ENCODE measurements at places on chromosomes 4 and X.

GRCh38 chrX:26783512-26784225 is 567.7 kb downstream of the MAGEB5 start:
- peak; percentile 1 for DNase-seq

DNA sequence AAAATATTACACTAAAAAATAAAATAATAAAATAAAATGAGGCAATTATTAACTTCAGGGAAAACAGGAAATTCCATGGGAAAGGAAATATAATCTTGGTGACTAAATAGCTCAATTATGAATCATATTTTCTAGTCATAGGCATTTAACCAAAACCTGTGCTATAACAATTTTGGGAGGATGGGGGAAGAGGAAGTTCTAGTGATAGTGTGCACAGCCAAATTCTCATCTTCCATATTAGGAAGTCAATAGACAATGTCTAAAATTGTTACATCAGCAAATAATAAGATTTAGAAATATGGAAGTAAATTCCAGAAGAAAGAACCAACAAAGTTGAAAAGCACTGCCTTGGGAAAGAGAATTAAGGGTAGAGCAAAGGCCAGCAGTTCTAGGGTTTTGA is 2.8 kb downstream of the AWAT2 start:
- no peak for DNase-seq

DNA sequence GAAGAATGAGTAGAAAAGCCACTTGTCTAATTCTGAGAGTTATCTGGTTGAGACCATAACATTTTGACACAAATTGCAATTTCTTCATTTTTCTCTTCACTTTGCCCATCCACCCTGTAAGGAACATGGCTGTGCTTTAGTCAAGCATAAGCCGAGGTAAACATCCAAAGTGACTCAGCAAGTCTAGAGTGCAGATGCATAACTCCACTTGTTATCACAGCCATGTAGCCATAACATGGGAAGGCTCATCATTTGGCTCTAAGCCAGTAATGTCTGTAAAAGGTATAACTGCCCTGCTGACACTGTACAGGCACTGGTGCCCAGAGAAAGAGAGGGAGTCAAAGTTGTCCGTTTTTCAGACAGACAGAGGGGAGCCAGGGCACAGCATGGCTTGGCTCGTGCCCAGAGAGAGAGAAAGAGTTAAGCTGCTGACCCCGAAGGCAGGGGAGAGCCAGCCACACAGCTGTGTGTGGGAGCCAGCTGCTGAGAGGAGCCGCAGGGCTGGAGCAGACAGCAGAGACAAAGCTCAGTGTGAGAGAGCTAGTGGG is 76.9 kb upstream of the EXOC1L start:
- no peak for DNase-seq

DNA sequence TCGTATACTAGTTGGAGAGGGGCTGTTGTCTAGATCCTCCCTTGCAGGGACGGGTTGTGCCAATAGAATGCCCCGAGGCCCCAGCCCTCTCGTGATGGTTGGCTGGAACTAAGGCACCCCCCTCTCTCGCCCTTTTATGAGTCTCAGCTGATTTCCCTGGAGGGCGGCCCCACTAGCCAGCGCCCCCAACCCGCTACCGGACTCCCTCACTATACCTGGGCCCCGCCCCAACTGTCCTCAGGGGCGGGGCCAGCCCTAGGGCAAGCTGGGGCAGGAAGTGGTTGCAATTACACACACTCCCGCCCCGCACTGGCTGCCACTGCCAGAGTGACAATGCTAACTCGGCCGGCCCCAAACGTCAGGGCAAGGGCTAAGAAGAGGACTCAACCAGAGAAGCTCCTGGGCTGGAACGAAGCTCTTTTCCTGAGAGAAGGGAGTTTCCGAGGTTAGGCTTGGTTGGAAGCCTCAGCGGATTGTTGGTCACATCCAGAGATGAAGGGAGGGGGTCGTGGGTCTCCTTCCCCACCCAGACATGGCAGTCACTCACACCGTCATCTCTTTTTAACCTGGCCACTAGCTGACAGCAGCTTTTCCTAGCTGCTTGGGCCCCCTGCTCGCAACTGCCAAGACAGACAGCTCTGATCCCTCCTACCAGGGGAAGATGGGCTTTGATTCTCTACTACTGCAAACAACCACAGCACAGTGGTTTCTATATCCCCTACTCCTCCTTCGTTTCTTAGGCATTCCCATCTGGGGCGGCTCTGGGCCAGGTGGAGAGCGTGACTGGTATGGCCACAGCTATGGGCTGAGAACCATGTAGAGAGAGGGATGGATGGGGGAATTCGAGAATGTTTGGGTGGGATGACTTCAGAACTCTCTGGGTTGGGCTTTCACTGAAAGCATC is 21.0 kb upstream of the BCORL1 start:
- peak; percentile 71 for DNase-seq

- no peak for DNase-seq
Measured at GRCh38 chr4:33739884-33740632, 2504.3 kb downstream of the ARAP2 start.

- no peak for DNase-seq
Measured at GRCh38 chr4:121213940-121214339, 49.8 kb upstream of the TNIP3 start.

DNA sequence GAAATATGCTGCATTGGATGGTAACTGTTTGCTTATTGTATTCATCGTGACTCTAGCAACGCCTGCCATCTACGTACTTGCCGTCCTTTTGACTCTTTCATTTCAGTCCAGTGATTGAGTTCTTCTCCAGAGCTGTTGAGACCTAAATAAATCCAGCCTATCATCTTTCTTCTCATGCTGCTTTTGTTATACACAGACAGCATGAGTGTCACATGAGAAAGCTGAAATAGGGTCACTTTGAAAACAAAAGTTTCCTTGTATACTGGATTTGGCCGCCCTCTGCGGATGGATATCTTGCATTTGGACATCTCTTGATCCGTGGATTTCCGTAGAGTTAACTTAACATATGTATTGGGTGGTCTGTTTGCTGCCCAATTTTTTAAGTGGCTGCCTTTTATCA is 67.2 kb downstream of the TMPRSS11F start:
- no peak for DNase-seq

DNA sequence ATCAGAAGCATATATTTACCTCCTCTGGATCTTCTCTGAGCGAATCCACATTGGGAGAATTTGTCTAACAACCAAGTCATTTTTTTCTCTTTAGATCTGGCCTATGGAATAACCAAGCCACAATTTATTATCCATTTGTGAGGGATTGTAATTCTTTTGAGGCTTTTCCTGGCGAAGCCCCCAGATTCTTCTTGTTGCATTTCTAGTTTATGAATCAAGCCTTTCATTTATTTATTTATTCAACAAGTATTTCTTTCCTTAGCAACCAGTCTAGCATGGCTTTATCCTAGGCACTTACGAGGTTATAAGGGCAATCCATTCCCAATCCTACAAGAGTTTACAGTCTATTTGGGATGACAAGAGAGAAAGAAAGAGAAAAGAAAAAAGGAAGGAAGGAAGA is 18.4 kb upstream of the FNIP2 start:
- no peak for DNase-seq

DNA sequence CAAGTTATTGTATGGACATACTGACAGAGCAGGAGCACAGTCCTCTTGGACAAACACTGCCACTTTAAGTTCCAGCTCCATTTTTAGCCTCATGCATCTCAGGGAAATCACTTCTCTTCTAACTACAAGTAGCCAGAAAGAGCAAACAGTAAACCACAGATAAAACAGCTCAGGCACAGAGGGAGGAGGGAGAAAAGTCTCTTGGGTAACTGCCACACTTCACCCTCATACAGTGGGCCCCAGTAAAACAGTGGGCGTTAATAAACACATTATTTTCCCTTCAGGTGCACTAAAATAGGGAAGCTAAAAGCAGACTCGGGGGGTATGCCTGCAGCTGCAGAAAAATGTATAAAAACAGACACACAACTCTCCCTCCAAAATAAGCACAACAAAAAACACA is 21.6 kb downstream of the CD38 start:
- no peak for DNase-seq

Measured in stimulated activated CD4-positive, alpha-beta T cell treated with anti-CD3 and anti-CD28 coated beads, Interleukin-1b, Interleukin-23, amount 100 ng/mL, for 48 hours (primary cell).